ENCODE measurements at places on chromosomes 6 and 20. TPM values are rescaled to one million over a fixed set of nuclear protein-coding genes. Genes with fewer than 3 reads are reported as not detected.

The SMOC2 gene
- 10.8 TPM for total RNA-seq

The OR2H1 gene
- total RNA-seq = not detected

DNA sequence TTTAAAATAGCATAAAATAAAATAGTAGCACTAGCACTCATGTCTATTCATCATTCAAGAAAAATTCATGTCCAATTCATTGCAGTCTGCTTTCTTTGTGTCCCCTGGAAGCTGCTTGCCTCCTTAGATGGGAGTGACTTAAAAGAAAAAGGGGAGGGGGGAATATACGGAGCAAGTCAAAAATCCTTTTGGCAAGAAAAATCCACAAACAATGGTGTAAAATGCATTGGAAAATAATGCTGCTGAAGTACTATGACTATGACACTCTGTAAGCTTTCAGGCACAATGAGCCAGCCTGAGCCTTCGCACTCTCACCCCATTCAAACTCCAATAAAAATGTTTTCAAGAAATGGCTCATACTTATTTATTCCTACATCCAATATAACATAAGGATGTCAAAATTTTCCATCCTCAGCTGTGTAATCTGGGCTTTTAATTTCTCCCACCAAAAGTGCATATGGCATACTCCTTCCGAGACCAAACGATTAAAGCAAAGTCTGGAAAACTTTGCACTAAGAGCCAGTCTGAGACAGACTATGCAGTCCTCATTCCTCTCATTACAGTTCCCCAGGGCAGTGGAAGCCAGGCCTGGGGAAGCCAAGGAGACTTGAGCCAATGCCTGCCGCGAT lies 790 bp downstream of the NEDD9 start:
- peak overlapping the region; percentile 91 for H3K27ac ChIP-seq
- peak overlapping the region; percentile 68 for H3K4me3 ChIP-seq
- no peak for DNase-seq
- H3K4me1 ChIP-seq = peaks cover 20% of the 10 kb centered on the region
- no peaks in the 10 kb centered on the region for H3K27me3 ChIP-seq

GRCh38 chr6:121897337-121897760 lies 461.9 kb downstream of the GJA1 start:
- no peaks in the 10 kb centered on the region for H3K4me1 ChIP-seq
- no peak overlapping the region for H3K27ac ChIP-seq
- no peak for DNase-seq

The SLC17A3 gene
- total RNA-seq = not detected

DNA sequence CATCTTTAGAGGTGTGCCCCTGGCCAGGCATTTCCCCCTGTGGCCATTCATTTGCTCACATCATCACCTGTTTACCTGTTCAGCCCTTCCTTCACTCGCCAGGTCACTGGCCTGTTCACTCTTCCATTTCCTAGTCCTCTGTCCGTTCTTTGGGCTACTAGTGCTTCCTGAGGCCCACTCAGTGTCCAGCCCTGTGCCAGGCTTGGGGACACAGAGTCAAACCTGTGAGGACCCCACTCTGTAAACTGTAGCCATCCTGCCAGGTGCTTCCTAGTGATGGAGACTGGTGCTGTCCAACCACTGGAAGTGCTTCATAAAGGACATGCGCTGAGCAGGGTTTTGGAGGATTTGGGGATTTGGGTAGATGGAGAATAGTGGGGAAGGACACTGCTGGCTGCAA lies 3.5 kb downstream of the DLGAP4 start:
- no peak overlapping the region for H3K4me3 ChIP-seq
- peaks cover 5% of the 10 kb centered on the region for H3K27me3 ChIP-seq
- no peaks in the 10 kb centered on the region for H3K36me3 ChIP-seq
- no peaks in the 10 kb centered on the region for H3K4me1 ChIP-seq

The RFX6 gene
- total RNA-seq = not detected

The RALGAPB gene
- total RNA-seq = 24.6 TPM

DNA sequence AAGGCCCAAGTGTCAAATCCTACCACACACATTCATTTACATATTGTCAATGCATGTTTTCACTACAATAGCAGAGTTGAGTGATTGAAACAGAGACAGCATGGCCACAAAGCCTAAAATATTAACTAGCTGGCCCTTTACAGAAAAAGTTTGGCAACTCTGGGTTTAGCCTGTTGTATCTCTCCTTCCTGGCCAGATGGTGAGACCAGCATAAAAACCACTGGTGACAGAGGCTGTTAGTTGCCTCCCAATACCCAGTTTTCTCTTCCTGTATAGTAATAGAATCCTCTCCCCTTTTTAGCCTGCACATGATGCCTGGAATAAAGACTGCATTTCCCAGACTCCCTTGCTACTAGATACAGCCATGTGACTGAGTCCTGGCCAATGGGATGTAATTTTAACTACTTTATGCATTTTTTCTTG lies 100.0 kb upstream of the TAB2 start:
- no peaks in the 10 kb centered on the region for H3K27me3 ChIP-seq
- DNase-seq = no peak
- H3K4me3 ChIP-seq = no peak overlapping the region
- no peak overlapping the region for H3K27ac ChIP-seq
- no peaks in the 10 kb centered on the region for H3K36me3 ChIP-seq
- no peaks in the 10 kb centered on the region for H3K4me1 ChIP-seq

The RSPO3 gene
- total RNA-seq = not detected

- H3K36me3 ChIP-seq = no peaks in the 10 kb centered on the region
- no peak overlapping the region for H3K27ac ChIP-seq
- DNase-seq = no peak
- peaks cover 8% of the 10 kb centered on the region for H3K4me1 ChIP-seq
- no peak overlapping the region for H3K4me3 ChIP-seq
These were observed 53.9 kb downstream of the KIZ start for GRCh38 chr20:21179757-21180156.

DNA sequence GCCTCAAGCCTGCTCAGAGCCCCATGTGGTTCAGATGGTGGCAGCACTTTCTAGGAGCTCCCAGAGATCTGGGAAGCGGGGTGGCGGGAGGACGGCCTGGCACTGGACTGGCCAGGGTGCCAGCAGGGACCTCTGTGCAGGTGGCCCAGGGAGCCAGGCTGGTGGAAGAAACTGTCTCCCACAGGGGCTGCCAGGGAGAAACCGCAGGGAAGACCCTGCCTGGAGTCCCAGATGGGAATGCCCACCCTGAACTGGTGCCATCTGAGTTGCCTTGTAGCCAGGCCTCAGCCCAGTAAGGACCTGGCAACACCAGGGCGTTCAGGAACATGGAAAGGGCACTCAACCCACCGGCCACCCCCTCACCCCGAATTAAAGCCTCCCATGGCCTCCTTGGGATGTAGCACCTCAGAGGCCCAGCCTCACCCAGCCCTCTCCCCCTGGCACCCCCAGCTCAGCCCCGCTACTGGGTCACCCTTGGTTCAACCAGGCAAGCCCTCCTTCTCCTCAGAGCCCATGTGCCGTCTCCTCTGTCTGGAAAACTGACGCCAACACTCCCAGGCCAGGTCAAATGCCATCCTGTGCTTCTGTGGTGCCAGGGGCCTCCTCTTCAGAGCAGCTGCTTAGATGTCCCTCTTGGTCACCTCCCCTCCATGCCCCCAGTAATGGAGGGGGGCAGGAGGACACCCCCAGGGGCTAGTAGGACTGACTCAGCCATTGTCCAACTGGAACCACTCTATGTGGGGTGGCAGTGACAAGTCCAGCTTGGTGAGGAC lies 5.9 kb upstream of the C20orf144 start:
- H3K4me3 ChIP-seq = no peak overlapping the region
- H3K36me3 ChIP-seq = peaks cover 14% of the 10 kb centered on the region
- no peaks in the 10 kb centered on the region for H3K27me3 ChIP-seq
- H3K27ac ChIP-seq = no peak overlapping the region

GRCh38 chr6:28211840-28212509 lies 13.1 kb upstream of the ZSCAN9 start:
- peaks cover 37% of the 10 kb centered on the region for H3K27me3 ChIP-seq
- H3K36me3 ChIP-seq = no peaks in the 10 kb centered on the region
- no peak overlapping the region for H3K4me3 ChIP-seq
- no peak for DNase-seq
- H3K27ac ChIP-seq = no peak overlapping the region

GRCh38 chr6:135210632-135211305 lies 29.7 kb downstream of the MYB start:
- H3K36me3 ChIP-seq = no peaks in the 10 kb centered on the region
- H3K4me1 ChIP-seq = no peaks in the 10 kb centered on the region
- no peak for DNase-seq
- no peak overlapping the region for H3K4me3 ChIP-seq

The XKR7 gene
- total RNA-seq = not detected

GRCh38 chr20:3037654-3038053 lies 5.8 kb upstream of the GNRH2 start:
- no peak overlapping the region for H3K27ac ChIP-seq
- H3K4me3 ChIP-seq = no peak overlapping the region
- H3K27me3 ChIP-seq = no peaks in the 10 kb centered on the region

The FERMT1 gene
- 0.67 TPM for total RNA-seq

DNA sequence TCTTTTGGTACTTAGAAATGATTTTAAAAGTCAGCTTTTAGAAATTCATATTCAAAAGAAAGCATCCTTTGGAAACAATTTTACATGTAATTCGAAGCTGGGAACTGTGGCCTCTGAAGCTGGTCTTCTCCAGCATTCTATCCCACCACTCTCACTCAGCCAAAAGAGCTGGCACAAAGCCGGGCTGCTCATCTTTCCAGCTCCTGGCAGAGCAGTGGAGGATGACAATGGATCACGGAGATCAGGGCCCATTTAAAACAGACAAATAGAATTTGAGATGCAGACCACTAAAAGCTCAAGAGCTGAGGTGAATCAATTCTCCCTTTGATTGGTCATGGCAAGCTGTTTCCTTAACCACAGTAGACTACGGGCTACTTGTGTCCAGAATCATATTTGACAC lies 60.6 kb downstream of the OTOR start:
- H3K36me3 ChIP-seq = no peaks in the 10 kb centered on the region
- H3K4me1 ChIP-seq = no peaks in the 10 kb centered on the region
- H3K27me3 ChIP-seq = no peaks in the 10 kb centered on the region
- H3K27ac ChIP-seq = no peak overlapping the region

DNA sequence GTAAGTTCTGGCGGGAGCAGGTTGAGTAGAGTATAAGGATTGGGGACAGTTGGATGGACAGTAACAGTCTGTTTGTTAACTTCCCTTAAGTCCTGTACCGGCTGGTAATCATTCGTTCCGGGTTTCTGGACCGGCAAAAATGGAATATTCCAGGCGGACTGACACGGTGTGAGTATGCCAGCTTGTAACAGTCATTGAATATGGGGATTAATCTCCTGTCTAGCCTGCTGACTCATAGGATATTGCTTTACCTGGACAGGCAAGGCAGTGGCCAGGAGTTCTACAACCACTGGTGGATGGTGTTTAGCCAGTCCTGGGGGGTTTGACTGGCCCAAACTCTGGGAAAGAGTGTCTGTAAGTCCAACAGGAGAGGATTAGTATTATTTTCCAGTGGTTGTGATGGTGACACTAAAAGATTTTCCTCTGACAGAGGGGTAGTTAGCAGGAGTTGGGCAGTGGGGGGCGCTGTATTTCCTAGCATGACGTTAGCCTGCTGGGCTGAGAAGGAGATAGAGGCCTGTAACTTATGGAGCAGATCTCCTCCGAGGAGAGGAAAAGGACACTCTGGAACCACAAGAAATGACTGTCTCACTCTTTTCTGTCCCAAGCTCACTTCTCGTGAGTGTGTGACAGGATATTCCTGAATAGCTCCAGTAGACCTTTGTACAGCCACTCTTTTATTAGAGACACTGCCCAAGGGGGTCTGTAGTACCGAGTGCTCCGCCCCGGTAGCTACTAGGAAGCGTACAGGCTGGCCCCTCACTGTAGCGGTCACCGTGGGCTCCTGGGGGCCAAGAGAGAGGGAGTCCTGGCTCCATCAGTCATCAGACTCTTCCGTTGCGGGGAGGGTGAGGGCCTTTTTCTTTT lies 152.2 kb downstream of the TRIM27 start:
- no peaks in the 10 kb centered on the region for H3K4me1 ChIP-seq
- H3K27me3 ChIP-seq = peaks cover 26% of the 10 kb centered on the region
- no peak for DNase-seq
- no peaks in the 10 kb centered on the region for H3K36me3 ChIP-seq
- no peak overlapping the region for H3K4me3 ChIP-seq

The BPIFB1 gene
- total RNA-seq = not detected

DNA sequence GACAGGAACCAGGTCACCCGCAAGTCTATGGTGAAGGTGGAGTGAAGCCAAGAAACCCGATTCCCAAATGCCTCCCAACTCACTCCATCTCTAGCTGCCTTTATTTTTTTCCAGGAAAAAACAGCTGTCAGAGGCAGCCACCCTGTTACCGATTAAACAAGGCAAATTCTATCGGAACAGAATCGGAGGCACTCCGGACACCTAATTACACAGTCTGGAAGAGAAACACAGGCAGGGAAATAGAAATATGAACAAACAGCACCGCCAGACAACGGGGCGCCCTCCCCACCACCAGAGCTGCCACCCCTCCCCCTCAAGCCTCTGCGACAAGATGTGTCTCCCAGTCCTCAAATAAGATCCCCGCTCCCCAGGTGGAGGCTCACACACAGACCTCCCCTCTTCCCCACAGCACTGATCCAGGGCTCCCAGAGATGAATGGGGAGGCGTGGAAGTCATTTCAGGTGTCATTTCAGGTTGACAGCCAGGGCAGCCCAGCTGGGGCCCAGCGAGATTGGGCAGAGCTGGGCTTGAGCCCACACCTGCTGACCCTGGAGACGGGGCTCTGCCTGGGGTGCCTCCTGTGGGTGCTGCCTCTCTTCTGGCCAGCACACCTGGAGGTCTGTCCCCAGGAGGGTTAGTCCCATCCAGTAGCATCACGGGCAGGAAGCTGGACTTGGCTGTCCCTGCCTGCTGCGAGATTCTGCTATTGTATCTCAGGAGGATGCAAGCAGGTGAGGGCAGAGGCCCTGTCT lies 19.8 kb upstream of the VSTM2L start:
- H3K27ac ChIP-seq = no peak overlapping the region
- H3K27me3 ChIP-seq = no peaks in the 10 kb centered on the region
- H3K36me3 ChIP-seq = no peaks in the 10 kb centered on the region
- no peaks in the 10 kb centered on the region for H3K4me1 ChIP-seq
- H3K4me3 ChIP-seq = no peak overlapping the region

The IMPG1 gene
- total RNA-seq = not detected

GRCh38 chr20:52175840-52176239 lies 15.7 kb downstream of the ZFP64 start:
- H3K27ac ChIP-seq = no peak overlapping the region
- no peak for DNase-seq
- peaks cover 10% of the 10 kb centered on the region for H3K36me3 ChIP-seq
- no peaks in the 10 kb centered on the region for H3K4me1 ChIP-seq
- H3K27me3 ChIP-seq = no peaks in the 10 kb centered on the region
- H3K4me3 ChIP-seq = no peak overlapping the region

DNA sequence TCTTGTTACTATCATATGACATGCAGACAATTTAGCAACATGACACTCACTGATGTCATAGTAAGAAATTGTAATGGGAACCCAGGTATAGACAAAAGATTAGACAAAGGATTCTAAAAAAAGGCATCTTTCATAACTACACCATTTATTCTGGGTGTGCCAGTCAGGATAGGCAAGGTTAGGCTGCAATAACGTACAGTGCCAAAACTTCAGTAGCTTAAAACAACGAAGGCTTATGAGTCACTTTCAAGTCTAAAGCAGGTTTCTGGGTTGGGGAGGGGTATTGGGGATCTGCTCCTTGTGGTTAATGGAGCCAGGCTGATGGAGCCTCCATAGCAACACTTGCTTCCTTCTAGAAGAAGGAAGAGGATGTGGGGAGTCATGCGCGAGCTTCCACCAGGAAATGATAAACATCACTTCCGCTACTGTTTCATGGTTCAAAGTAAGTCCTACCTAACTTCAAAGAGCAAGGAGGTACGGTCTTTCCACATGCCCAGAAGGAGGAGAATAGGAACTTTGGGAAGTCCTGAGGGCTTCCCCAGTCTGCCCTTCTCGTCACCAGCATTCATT lies 2.0 kb upstream of the GTSF1L start:
- no peaks in the 10 kb centered on the region for H3K36me3 ChIP-seq
- H3K4me3 ChIP-seq = no peak overlapping the region
- no peak for DNase-seq
- H3K4me1 ChIP-seq = no peaks in the 10 kb centered on the region
- H3K27me3 ChIP-seq = no peaks in the 10 kb centered on the region
- H3K27ac ChIP-seq = no peak overlapping the region

The MTO1 gene
- total RNA-seq = 16.1 TPM

Measured in right atrium auricular region (tissue), 2 donors.